ENCODE measurements at places on chromosomes 5 and 9.

DNA sequence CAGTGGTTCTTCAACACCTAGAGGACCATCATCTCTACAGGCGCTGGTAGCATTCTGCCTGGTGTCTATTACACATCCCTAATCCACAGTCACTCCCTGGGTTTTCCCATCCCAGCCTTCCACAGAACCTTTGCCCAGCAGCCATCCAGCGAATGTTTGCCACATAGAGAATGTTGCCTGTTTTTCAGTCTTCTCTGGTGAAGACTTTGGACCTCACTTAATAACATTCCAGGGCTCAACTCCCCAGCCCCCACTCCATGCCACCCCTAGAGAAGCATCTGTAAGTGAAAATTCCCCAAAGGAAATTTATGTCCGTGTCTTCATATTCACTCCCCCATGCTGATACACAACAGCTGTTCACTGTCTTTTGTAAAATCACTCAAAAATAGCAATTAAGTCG, 249.6 kb downstream of the AOPEP start:
- DNase-seq: no peak

- no peak for DNase-seq
Observed at GRCh38 chr5:45110399-45110798, 301.7 kb downstream of the MRPS30 start.

DNA sequence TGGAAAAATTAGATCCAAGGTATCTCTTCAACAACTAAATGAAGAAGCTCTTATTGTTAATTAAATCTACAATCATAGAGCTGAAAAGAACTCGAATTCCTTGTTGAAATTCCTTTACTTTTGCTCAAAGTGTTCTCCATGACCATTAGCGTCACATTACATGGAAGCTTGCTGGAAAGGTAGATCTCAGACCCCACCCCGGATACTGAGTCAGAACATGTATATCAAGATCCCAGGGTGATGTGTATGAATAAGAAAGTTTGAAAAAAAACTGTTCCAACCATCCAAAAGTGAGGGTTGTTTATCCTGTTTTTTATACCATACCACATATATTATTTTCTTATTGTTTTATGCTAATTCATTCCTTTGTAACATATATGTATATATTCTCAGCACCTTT, 237.1 kb upstream of the PUM3 start:
- DNase-seq: no peak

GRCh38 chr9:138045541-138046490, 168.2 kb downstream of the CACNA1B start:
- no peak for DNase-seq

GRCh38 chr5:144822503-144822902, 651.8 kb downstream of the KCTD16 start:
- DNase-seq: no peak

- no peak for DNase-seq
Observed at GRCh38 chr5:3604501-3604900, 8.9 kb downstream of the IRX1 start.

- DNase-seq: no peak
Observed at GRCh38 chr9:92140754-92141143, 25.5 kb upstream of the SPTLC1 start.

GRCh38 chr9:20538092-20538491, 84.2 kb downstream of the MLLT3 start:
- DNase-seq: no peak

DNA sequence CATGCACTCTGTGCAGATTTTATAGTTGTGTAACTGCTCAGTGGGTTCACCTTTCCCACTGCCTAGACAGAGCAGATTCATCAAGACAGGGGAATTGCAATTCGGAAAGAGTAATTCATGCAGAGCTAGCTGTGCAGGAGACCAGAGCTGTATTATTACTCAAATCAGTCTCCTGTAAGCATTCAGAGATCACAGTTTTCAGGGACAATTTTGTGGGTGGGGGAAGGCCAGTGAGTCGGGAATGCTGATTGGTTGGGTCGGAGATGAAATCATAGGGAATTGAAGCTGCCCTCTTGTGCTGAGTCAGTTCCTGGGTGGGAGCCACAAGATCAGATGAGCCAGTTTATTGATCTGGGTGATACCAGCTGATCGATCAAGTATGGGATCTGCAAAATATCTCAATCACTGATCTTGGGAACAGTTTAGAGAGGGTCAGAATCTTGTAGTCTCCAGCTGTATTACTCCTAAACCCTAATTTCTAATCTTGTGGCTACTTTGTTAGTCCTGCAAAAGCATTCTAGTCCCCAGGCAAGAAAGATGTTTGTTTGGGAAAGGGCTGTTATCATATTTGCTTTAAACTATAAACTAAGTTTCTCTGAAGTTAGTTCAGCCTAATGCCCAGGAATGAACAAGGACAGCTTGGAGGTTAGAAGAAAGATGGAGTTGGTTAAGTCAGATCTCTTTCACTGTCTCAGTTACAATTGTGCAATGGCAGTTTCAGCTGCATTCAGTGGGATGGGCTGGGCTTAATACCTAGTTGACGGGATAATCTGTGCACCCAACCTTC, 12.7 kb upstream of the SVEP1 start:
- no peak for DNase-seq

GRCh38 chr9:91820949-91821880, 128.8 kb downstream of the ROR2 start:
- no peak for DNase-seq

- DNase-seq: no peak
Observed at GRCh38 chr9:109721001-109721400, 59.0 kb upstream of the PALM2AKAP2 start.

GRCh38 chr9:6079386-6079785, 64.0 kb upstream of the RANBP6 start:
- no peak for DNase-seq

- no peak for DNase-seq
Observed at GRCh38 chr9:136530461-136531089, 15.3 kb downstream of the NOTCH1 start.

GRCh38 chr5:65018763-65019162, 250.0 kb downstream of the CWC27 start:
- DNase-seq: no peak

DNA sequence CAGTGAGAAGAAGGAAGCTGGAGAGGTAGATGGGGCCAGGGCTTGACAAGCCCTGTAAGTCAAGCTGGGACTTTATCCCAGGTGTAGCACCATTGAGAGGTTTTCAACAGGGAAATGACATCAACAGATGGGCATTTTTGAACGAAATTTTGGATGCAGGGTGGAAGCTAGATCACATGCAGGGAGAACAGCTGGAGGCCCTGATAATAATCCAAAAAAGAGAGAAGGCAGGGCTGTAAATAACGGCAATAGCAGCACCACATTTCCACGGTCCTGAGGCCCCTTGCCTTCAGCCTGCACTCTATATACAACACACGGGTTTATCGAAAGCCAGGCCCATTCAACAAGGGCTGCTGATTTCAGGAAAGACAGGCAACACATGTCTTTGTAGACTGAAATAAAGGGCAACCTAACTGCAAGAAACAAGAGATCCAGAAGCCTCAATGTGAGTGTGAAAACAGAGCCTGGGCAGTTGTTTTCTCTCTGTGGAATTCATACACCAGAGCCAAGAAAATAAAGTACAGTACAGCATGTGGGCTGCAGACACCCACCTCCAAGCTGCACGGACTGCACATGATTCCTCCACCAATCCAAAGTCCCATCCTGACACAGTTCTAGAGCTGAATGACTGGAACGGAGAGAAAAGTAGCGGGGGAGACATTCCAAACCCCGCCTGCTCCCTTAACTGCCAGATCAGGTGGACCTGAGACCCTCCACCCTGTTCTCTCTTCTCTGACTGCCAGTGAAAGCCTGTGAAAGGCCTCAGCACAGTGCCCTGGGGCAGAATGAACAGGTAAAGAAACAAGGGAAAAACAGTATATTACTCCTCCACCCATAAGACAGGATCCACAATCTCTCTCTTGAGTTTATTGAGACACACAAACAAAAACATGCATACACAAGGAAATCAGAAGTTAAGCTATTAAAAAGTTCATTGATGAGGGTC, 36.3 kb downstream of the KLHL3 start:
- DNase-seq: no peak

GRCh38 chr5:1008451-1009358, at the start of gene NKD2:
Gene NKD2 (plus strand): TSS chr5:1008802. CDS start chr5:1009058, 256 bp downstream.
- no peak for DNase-seq

- no peak for DNase-seq
Observed at GRCh38 chr9:128912270-128912853, 8.4 kb upstream of the PHYHD1 start.

- no peak for DNase-seq
Observed at GRCh38 chr9:122115176-122116035, 22.3 kb upstream of the TTLL11 start.

DNA sequence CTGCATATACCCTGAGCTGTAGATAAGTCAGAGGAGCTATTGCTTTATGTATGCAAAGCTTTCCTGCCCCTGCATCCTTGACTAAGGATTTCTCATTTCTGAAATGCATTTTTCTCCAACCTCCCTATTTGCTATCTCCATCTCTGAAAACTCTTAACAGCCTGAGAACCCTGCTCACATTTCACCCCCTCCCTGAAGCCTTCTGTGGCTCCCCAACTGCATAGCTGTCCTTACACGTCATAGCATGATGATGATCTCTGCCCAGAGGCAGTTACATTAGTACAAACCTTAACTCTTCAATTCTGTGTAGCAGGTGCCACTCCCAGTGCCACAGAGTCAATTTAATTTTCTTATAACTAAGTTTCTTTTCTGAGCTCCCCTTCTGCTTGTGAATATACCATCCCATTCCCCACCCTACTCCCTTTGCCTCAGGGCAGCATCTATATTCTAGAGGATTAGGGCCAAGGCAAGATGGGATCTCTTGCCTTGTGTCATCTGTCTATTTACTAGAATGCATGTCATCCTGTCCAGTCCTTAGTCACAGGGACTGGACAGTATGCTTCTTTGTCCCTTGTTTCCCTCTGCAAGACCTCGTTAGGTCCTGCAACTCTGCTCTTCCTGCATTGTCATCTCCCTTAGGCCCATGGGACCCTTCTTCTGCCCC, 149.7 kb upstream of the SPRY4 start:
- no peak for DNase-seq

Measured in effector memory CD8-positive, alpha-beta T cell (primary cell).